ENCODE measurements at places on chromosomes 3 and 15. TPM values are rescaled to one million over a fixed set of nuclear protein-coding genes. Genes with fewer than 3 reads are reported as not detected.

Gene CLCN2
- 17.2 TPM for total RNA-seq

Gene UTS2B
- 0.09 TPM for total RNA-seq

Gene CMC1
- 15.6 TPM for total RNA-seq

Gene CCNB2
- total RNA-seq, result 119 TPM

Gene SLC2A2
- not detected for total RNA-seq

Gene PPP1R14D
- total RNA-seq, result not detected

Gene CHP1
- 87.0 TPM for total RNA-seq

DNA sequence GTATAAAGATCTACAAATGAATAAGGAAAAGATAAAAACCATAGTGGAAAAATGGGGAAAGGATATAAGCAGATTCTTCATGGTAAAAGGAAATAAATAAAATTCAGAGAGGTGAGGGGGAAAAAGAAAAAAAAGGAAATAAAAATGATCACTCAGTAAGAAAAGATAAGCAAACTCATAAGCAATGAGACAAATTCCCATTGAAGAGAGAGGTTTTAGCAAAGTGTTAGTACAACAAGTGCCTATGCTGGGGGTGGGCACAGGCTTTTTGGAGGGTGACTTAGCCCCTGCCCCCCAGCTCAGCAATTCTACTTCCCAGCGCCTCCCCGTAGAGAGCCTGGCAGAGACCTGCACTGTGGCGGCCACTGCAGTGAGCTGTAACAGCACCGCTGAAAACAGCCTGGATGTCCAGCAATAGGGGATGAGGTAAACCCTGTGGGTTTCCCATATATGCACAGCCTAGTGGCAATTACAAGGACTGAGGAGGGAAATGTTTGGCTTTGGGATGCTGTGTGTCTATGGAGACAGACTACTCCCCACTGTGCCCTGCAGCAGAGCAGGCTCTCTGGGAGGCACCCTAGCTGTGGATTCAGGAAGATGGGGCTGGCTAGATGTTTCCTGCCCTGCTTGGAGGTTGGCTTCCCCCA lies 23.7 kb upstream of the SFMBT1 start:
- no peak overlapping the region for H3K4me3 ChIP-seq
- DNase-seq, result no peak
- H3K36me3 ChIP-seq, result no peaks in the 10 kb centered on the region
- H3K4me1 ChIP-seq, result no peaks in the 10 kb centered on the region

DNA sequence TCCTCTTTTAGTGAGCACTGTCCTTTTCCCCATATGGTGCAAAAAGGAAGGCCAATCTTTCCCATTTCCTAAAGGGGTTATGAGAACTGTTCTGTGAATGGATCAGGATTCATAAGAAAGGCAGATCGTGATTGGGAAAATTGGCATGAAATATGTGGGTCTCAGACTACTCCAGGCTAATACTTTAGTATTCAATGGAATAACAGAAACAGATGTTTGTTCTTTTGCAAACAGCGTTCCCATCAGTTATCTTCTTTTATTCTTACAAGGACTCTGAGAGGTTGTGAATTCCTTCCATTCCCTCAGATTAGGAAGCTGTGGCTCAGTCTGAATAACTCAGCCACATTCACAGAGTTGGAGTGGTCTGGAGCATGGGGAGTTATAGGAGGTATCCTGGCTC lies 51.3 kb upstream of the MTMR10 start:
- no peaks in the 10 kb centered on the region for H3K27me3 ChIP-seq
- no peaks in the 10 kb centered on the region for H3K4me1 ChIP-seq
- no peak overlapping the region for H3K27ac ChIP-seq
- no peak for DNase-seq

DNA sequence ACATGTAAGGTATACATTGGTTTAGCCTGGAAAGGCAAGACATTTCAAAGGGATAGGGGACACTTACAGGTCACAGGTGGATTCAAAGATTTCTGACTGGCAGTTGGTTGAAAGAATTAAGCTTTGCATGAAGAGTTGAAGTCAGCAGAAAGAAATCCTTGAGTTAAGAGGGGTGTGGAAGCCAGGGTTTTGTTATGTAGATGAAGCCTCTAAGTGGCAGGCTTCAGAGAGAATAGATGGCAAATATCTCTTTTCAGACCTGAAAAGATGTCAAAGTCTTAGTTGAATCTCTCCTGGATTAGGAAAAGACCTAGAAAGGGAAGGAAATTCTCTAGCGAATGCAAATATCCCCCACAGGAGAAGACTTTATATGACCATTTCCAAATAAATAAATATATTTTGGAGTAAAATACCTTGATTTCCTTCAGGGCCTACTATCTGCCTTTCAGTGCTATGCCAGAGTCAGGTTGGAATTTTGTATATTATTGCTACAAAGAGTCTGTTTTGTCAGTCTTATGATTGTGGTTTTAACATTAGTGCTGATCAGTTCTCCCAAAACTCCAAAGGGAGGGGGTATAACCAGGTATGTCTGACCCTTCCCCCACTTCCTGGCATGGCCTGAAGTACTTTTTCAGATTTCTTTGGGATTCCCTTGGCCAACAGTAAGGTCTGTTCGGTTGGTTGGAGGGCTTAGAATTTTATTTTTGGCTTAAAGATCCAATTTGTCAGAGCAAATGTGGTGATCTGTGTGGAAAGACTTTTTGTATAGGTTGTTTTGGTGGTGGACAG lies 286.4 kb downstream of the LRTM1 start:
- peaks cover 30% of the 10 kb centered on the region for H3K36me3 ChIP-seq
- no peaks in the 10 kb centered on the region for H3K27me3 ChIP-seq
- H3K27ac ChIP-seq, result peak overlapping the region; percentile 97
- peak; percentile 52 for DNase-seq

DNA sequence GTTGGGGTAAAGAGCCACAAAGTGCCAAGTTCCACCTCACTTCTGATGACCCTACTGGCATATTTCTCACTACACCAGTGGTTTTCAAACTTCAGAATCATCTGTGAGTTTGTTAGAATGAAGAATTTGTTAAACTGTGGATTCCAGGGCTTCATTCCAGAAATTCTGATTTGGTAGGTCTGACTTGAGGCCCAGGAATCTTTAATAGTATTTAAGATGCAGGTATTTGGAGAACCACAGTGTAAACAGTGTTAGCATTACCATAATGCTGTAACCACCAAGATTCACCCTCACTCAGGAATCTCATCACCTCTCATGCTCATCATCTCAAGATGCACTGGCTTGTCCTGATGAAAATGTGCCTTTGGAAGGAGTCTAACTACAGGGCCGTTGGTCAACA lies 6.0 kb downstream of the KCNMB3 start:
- no peaks in the 10 kb centered on the region for H3K4me1 ChIP-seq
- DNase-seq, result no peak
- H3K27me3 ChIP-seq, result no peaks in the 10 kb centered on the region
- H3K36me3 ChIP-seq, result peaks cover 3% of the 10 kb centered on the region
- no peak overlapping the region for H3K27ac ChIP-seq
- no peak overlapping the region for H3K4me3 ChIP-seq

DNA sequence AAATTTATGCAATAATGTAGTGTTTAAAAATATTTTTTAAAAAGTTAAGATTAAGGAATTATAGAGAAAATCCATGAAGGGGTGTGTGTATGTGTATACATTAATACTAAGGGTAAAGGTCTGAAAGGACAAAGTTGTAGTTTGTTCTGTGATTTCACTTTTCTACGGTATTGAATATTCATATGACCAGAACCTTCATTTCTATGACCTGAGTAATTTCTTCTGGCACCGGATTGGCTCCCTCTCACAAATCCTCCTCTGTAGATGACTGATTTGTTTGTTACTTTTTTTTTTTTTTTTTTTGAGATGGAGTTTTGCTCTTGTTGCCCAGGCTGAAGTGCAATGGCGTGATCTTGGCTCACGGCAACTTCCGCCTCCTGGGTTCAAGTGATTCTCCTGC lies 20.9 kb downstream of the GMPS start:
- DNase-seq, result no peak
- H3K36me3 ChIP-seq, result peaks cover 31% of the 10 kb centered on the region
- H3K4me3 ChIP-seq, result no peak overlapping the region
- H3K27ac ChIP-seq, result no peak overlapping the region

GRCh38 chr3:25142609-25143355 lies 285.3 kb upstream of the RARB start:
- no peaks in the 10 kb centered on the region for H3K4me1 ChIP-seq
- H3K36me3 ChIP-seq, result peaks cover 12% of the 10 kb centered on the region
- H3K27ac ChIP-seq, result no peak overlapping the region
- no peaks in the 10 kb centered on the region for H3K27me3 ChIP-seq
- no peak for DNase-seq
- no peak overlapping the region for H3K4me3 ChIP-seq

DNA sequence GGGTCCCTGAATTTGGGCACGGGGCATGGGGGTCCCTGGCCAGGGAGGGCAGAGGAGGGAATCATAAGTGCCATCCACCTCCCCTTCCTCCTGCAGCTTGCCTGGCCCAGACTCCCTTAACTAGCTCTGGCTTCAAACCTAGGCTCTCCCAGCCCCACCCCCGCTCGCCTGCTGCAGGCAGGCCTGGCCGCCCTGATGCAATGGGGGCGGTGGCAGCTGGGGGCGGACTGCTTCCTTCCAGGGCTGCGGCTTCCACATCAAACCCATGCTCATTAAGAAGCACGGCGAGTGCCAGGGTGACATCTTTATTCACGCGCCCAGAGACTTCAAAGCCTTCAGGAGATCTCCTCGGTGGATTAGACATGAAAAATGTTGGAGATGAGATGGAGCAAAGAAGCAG lies 123.1 kb downstream of the TPRA1 start:
- no peak overlapping the region for H3K4me3 ChIP-seq
- no peak overlapping the region for H3K27ac ChIP-seq
- no peaks in the 10 kb centered on the region for H3K4me1 ChIP-seq
- no peaks in the 10 kb centered on the region for H3K27me3 ChIP-seq

- no peaks in the 10 kb centered on the region for H3K36me3 ChIP-seq
- H3K27ac ChIP-seq, result no peak overlapping the region
- no peaks in the 10 kb centered on the region for H3K27me3 ChIP-seq
- H3K4me1 ChIP-seq, result no peaks in the 10 kb centered on the region
- H3K4me3 ChIP-seq, result no peak overlapping the region
Observed at GRCh38 chr15:89177633-89178306, 43.6 kb downstream of the RLBP1 start.

GRCh38 chr15:51917493-51917892 lies 54.1 kb downstream of the LEO1 start:
- H3K4me1 ChIP-seq, result no peaks in the 10 kb centered on the region
- DNase-seq, result peak; percentile 77
- no peaks in the 10 kb centered on the region for H3K27me3 ChIP-seq
- H3K36me3 ChIP-seq, result peaks cover 3% of the 10 kb centered on the region
- no peak overlapping the region for H3K27ac ChIP-seq

DNA sequence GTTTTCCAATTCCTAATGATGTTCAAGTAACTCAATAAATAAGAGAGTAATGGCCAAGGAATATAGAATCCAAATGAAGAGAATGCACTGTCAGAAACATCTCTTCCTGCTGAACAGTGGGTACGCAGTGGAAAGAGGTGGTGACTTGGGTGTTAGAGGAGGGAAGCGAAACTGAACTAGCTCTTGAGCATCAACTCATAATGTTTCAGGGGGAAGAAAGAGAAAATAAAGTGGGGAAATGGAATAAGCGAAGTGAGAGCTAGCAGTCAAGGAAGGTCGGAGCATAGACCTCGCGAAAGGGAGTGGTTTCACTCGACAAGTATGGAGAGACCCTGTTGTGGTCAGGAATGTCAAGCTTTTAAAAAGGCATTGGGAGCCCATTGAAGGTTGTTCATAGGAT lies 309.5 kb downstream of the GAP43 start:
- no peaks in the 10 kb centered on the region for H3K27me3 ChIP-seq
- H3K4me3 ChIP-seq, result no peak overlapping the region
- no peak overlapping the region for H3K27ac ChIP-seq
- no peaks in the 10 kb centered on the region for H3K36me3 ChIP-seq
- no peak for DNase-seq

DNA sequence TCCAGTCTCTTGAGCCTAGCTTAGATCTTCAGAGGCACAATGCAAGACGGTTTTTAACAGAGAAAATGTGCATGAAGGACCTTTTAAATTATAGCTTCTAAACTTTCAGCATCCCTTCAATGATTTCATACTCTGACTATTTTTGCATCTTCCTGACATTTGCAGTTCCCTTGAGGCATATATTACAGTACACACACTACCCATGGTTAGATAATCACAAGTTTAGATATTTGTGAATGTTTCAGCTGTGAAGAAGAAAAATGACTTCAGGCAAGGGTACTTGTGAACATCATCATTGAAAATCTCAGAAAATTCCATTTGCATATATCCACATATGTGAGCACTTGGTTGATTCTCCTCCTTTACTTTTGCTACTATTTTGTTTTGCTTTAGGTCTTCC lies 341.5 kb downstream of the ROBO2 start:
- no peaks in the 10 kb centered on the region for H3K27me3 ChIP-seq
- DNase-seq, result no peak
- no peaks in the 10 kb centered on the region for H3K4me1 ChIP-seq
- no peak overlapping the region for H3K27ac ChIP-seq

DNA sequence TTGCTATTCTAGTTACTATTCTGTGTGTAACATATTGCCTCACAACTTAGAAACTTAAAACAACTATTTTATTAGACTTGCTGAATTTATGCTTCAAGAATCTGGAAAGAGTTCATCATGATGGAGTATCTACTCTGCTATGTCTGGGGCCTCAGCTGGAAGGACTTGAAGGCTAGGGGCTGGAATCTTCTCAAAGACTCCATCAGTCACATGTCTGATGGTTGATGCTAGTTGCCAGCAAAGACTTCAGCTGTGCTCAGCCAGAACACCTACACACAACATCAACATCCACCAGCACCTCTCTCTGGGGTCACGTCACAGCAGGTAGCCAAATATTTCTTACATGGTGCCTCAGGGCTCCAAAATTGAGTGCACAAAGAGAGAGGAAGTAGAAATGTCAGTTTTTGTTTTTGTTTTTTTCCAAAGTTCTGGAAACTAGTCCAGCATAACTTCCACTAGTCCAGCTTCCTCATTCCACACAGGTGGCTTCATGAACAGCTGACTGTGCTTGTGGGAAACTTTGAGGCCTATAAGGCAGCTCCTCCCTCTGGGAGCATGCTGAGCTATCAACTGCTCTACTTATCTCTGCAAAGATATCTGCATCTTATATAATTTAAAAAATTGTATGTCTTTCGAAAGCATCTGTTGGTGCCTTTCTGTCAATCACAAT lies 325.4 kb upstream of the AGTR1 start:
- H3K36me3 ChIP-seq, result no peaks in the 10 kb centered on the region
- H3K4me1 ChIP-seq, result no peaks in the 10 kb centered on the region
- H3K4me3 ChIP-seq, result no peak overlapping the region
- H3K27ac ChIP-seq, result no peak overlapping the region
- no peak for DNase-seq
- no peaks in the 10 kb centered on the region for H3K27me3 ChIP-seq

GRCh38 chr3:14077310-14077709 lies 47.4 kb downstream of the CHCHD4 start:
- no peak overlapping the region for H3K4me3 ChIP-seq
- H3K4me1 ChIP-seq, result no peaks in the 10 kb centered on the region
- H3K27me3 ChIP-seq, result no peaks in the 10 kb centered on the region
- no peaks in the 10 kb centered on the region for H3K36me3 ChIP-seq
- H3K27ac ChIP-seq, result no peak overlapping the region
- DNase-seq, result no peak

Measured in H9 (cell line).